ENCODE measurements at places on chromosomes 6 and 20.

- peak; percentile 80 for DNase-seq
Measured at GRCh38 chr6:17714879-17715851, 8.4 kb upstream of the NUP153 start.

- no peak for DNase-seq
Measured at GRCh38 chr6:52808660-52809059, 5.0 kb upstream of the GSTA1 start.

DNA sequence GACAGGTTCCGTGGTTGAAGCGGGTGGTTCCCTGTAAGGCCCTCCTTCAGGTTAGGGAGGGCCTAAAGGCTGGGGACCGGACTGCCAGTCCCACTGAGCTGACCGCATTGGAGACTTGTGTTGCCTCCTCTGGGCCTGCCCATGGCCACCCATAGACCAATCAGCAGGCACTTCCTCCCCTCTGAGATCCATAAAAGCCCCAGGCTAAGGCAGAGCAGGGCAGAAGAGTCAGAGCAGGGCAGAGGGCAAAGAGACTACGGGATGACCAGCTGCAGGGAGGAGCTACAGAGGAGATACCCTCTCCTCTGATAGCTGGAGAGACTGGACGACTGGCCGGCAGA, 537.4 kb downstream of the TENT5A start:
- no peak for DNase-seq

GRCh38 chr20:59214606-59215547, 51.3 kb downstream of the ZNF831 start:
- DNase-seq: no peak

DNA sequence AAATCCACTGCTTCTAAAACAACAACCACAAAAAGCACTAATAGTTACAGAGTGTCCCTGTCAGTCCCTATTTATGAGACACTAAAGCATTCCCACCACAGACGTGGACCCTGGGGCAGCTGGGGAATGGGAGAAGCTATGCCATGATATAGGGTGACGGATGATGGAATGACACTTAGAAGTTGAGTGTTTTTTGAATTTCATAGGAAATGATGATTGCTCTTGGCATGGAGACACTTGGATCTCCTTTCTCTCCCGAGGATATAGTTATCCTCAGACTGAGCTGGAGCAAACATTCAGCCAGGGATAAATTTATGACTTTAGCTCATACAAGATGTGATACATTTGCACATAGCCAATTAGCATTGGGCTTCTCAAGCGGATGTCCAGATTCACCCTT, 151.2 kb downstream of the EDN3 start:
- DNase-seq: no peak

DNA sequence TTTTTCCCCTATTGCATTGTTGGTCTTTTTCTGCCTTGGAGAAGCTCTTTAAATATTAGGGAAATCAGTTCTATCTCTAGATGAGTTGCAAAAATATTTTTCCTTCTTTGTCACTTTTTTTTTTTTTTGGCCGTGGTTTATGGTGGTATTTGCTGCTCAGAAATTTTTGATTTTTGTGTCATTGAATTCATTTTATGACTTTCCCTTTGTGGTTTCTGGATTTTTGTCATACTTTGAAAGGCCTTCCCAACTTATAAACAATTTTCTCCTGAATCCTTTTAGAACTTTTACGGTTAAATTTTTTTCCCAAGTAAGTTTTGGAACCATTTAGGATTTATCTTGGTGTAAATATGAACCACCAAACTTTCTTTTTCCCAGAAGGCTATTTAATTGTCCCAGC, 145.6 kb downstream of the GJA10 start:
- no peak for DNase-seq

- no peak for DNase-seq
Measured at GRCh38 chr6:116472706-116473105, 11.5 kb downstream of the CALHM6 start.

Data from LoVo (cell line).